K562 (cell line): ENCODE measurements at places on chromosomes 2 and 18. TPM values are rescaled to one million over a fixed set of nuclear protein-coding genes. Genes with fewer than 3 reads are reported as not detected.

- no peak overlapping the region for H3K27ac ChIP-seq
- no peak for DNase-seq
- no peaks in the 10 kb centered on the region for H3K4me1 ChIP-seq
- no peaks in the 10 kb centered on the region for H3K27me3 ChIP-seq
- no peaks in the 10 kb centered on the region for H3K36me3 ChIP-seq
- no peak overlapping the region for H3K4me3 ChIP-seq
Observed at GRCh38 chr2:21427606-21428005, 303.8 kb downstream of the TDRD15 start.

DNA sequence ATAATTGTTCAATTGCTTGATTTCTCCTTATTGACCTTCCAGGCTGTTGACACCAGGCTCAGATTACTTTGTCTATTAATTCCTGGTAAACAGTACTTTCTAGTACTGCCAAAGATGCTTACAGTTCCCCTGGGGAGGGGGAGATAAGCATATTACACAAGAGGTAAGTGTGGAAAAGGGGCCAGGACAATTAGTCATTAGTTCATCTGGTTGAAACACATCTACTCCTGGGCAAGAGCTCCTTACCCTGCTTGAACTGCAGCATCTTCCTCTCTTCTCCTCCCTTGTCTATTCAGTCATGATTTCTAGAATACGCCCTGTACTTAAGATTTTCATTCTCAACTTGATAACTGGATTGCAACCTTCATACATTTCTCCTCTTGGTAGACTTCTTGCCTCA lies 10.4 kb upstream of the SPATS2L start:
- H3K36me3 ChIP-seq, result no peaks in the 10 kb centered on the region
- peaks cover 9% of the 10 kb centered on the region; the same call in 1 of the 3 replicates for H3K4me1 ChIP-seq
- no peaks in the 10 kb centered on the region for H3K27me3 ChIP-seq

- H3K36me3 ChIP-seq, result no peaks in the 10 kb centered on the region
- no peaks in the 10 kb centered on the region for H3K27me3 ChIP-seq
- no peaks in the 10 kb centered on the region for H3K4me1 ChIP-seq
- no peak overlapping the region for H3K27ac ChIP-seq
- no peak overlapping the region for H3K4me3 ChIP-seq
Observed at GRCh38 chr2:227221120-227221519, 56.7 kb downstream of the COL4A3 start.

MATN3 gene
- polyA plus RNA-seq, result 0.30 TPM in 1 of 2 replicates, not detected in the other

DNA sequence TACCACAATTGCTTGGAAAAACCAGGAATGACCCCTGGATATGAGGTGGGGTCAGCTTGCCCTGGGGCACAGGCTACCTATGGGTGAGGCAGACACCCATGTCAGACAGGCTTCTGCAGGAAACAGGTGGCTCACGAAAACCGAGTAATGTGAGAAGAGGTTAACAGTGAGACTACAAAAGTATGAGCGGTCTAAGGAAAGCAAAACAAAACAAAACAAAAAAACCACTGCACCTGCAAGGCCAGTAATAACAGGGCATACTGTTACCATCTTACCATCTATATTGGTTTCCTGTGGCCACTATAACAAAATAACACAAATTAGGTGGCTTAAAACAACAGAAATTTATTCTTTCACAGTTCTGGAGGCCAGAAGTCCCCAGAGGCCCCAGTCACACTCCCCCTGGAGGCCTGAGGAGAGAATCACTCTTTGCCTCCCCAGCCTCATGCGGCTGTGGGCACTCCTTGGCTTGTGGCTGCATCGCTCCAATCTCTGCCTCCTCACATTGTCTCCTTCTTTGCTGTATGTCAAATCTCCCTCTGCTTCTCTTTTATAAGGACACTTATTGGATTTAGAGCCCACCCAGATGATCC lies 86.6 kb upstream of the EPC2 start:
- H3K4me3 ChIP-seq, result no peak overlapping the region
- no peaks in the 10 kb centered on the region; the same call in 2 of the 3 replicates for H3K4me1 ChIP-seq
- no peak for DNase-seq
- peaks cover 28% of the 10 kb centered on the region for H3K27me3 ChIP-seq

DNA sequence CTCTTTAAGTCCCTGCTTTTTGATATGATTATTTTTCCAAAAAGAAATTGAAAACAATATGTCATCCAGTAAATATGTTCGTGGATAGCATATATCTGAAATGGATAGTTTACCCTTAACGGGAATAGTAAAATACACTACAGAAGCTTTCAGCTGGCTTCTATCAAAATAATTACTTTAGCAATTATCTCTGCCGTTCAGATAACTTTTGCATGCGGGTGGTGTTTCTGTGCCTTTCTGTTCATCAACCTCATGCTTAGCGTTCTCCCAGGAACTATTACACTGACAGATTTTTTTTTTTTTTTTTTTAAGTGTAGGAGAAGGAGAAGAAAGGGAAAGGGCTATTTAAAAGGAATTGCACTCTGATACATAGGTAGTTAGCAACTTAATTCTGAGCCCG lies 53.6 kb downstream of the TSHZ1 start:
- H3K36me3 ChIP-seq, result no peaks in the 10 kb centered on the region
- no peaks in the 10 kb centered on the region for H3K27me3 ChIP-seq
- H3K4me3 ChIP-seq, result no peak overlapping the region
- no peak for DNase-seq
- H3K4me1 ChIP-seq, result no peaks in the 10 kb centered on the region

DNA sequence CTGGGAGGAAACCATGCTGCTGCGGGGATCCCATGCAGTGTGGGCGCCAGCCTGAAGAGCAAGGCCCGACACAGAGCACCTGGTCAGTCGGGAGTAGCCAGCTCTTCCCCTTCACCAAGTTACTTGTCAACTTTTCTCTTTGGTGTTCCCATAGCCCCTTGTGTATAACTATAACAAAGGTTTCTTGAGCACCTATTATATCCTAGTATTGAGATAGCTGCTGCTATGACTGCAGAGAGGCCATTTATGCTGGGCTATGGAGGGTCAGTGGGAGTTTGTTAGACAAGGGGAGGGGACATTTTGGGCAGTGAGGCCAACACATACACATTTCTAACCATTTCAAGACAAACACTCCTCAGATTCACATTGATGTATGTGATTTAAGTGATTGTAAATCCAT lies 10.8 kb downstream of the HK2 start:
- no peaks in the 10 kb centered on the region for H3K27me3 ChIP-seq
- DNase-seq, result no peak
- peaks cover 38% of the 10 kb centered on the region for H3K4me1 ChIP-seq
- no peak overlapping the region for H3K27ac ChIP-seq
- no peak overlapping the region for H3K4me3 ChIP-seq
- peaks cover 47% of the 10 kb centered on the region; the same call in 2 of the 3 replicates for H3K36me3 ChIP-seq

- peaks cover 19% of the 10 kb centered on the region for H3K4me1 ChIP-seq
- no peaks in the 10 kb centered on the region for H3K36me3 ChIP-seq
- DNase-seq, result no peak
- no peak overlapping the region for H3K27ac ChIP-seq
- H3K27me3 ChIP-seq, result peaks cover 34% of the 10 kb centered on the region
Observed at GRCh38 chr2:88254437-88255091, 84.4 kb downstream of the THNSL2 start.

DNA sequence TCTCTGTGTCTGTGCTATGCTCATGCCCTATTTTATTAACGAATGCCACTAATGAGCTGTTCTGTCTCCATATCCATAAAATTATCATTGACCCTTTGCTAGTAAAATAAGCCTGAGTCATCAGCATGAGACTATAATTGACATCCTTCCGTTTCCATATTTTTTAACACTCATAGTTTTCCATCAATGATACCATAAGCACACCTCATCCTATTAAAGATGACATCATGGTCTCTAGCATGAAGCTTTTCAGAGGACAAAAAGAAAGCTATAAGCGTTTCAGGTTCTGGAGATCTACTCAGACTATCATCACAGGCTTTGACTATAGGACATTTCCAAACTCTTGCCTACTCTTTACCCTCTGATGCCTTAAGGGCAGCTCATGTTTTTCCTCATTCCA lies 1.2 kb upstream of the DSC2 start:
- peaks cover 28% of the 10 kb centered on the region for H3K4me1 ChIP-seq
- H3K36me3 ChIP-seq, result no peaks in the 10 kb centered on the region
- H3K27ac ChIP-seq, result no peak overlapping the region
- no peak for DNase-seq
- no peak overlapping the region for H3K4me3 ChIP-seq
- no peaks in the 10 kb centered on the region for H3K27me3 ChIP-seq
